Stimulated activated CD4-positive, alpha-beta T cell treated with anti-CD3 and anti-CD28 coated beads, TNF-alpha, amount 100 ng/mL, for 1 hour (primary cell): ENCODE measurements at places on chromosomes 2 and 18.
A peak's percentile ranks its signal among the peaks of the same experiment; 100 is the strongest.

DNA sequence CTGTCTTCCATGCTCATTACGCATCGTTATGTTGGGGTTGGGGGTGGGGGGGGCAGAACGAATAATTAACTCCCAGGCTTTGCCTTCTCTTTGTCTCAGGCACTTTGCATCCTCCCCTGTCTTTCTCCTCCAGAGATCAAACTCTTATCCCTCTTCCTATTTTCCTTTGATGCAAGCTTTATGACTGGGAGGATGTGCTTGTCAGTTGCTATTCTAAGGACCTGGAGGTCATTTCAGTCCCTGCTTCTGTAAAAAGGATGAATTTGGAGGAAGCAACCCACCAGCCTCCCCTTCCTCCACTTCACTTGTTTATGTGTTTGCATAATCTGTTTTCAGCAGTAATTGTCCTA lies 87.5 kb downstream of the ZCCHC2 start:
- DNase-seq = no peak

GRCh38 chr2:46589356-46589755 lies 110.0 kb downstream of the TMEM247 start:
- no peak for DNase-seq

DNA sequence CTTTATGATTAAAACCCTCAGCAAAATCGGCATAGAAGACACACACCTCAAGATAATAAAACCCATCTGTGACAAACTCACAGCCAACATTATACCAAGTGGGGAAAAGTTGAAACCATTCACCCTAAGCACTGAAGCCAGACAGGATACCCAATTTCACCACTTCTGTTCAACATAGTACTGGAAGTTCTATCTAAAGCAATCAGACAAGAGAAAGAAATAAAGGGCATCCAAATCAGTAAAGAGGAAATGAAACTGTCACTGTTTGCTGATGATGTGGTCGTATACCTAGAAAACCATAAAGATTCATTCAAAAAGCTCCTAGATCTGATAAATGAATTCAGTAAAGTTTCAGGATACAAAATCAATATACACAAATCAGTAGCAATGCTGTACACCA lies 16.4 kb upstream of the RPRD1A start:
- no peak for DNase-seq

DNA sequence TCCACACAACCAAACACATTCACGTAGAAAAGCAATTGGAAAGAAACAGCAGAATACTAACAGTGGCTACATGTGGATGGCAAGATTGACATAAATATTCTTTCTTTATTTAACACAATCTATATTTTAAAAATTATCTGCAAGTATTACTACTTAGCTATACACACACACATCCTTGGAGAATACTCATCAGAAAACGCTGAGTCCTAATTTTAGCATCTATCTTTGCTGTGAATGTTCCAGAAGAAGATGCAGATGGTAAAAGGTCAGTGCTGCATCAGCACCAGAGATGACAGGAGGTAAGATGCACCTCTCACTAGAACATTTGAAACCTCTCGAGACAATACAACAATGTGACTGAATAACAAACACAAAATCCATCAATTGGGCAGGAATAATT lies 148.5 kb downstream of the L3MBTL4 start:
- DNase-seq = no peak

- DNase-seq = no peak
Measured at GRCh38 chr2:224850081-224850480, 133.9 kb upstream of the CCDC195 start.

- no peak for DNase-seq
Measured at GRCh38 chr2:39649511-39649910, 16.2 kb upstream of the TMEM178A start.

GRCh38 chr18:43992741-43993140 lies 687.9 kb upstream of the SETBP1 start:
- no peak for DNase-seq

DNA sequence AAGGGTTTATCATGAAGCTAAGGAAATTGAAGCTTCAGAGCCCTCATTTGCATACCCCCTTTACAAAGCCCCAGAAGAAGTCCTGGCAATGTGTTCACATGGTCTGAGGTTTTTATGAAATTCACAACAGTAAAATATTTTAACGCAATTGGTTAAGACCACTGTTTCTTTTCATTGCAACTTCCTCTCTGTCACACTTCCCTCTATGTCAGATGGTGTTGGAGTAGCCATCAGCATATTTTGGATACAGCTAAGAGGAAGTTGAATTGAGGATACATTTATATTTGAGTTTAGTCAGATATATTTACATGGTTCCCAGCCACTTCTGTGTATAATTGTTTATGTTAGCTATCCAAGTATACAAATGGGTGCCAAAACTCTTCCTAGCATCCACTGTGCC lies 170.0 kb downstream of the TXNL1 start:
- no peak for DNase-seq

GRCh38 chr18:68960355-68960754 lies 162.5 kb downstream of the CCDC102B start:
- DNase-seq = no peak

- DNase-seq = no peak
Measured at GRCh38 chr2:197958592-197959150, 154.3 kb downstream of the PLCL1 start.

- DNase-seq = no peak
Measured at GRCh38 chr2:228675646-228676045, 494.2 kb upstream of the SPHKAP start.

DNA sequence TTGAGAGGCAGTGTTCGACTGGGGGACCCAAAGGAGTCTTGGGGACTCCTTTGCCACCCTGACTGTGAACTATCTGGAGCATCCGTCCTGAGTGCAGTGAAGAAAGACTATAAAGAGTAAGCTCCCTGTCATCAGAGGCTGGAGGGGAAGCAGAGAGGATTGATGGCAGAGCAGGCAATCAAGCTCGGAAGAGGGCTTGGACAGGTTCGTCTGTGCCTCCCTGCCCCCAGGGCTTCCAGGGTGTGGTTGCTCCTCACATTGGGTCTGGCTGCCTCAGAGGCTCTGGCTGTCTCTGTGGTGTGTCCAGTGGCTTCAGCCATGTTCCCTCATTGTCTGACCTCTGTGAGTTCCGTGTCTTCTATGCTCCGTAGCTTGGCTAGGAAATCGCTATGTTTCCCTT lies 13.8 kb upstream of the EN1 start:
- DNase-seq = no peak

DNA sequence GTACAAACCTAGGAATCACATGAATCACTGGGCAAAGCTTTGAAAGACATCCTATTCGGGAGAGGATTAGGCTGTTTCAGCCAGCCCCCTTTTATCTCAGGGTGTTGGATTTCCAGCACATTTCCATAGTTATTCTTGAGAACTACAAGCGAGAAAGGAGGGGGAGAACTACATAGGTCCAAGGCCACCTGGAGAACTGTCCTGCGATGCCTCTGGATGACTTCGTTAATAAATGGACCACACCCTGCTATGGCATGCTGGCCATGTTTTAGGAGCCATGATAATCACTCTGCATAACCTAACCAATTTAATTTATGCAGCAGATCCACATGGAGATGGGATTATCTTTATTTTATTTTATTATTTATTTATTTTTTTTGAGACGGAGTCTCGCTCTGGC lies 29.9 kb downstream of the RHBDD1 start:
- no peak for DNase-seq

DNA sequence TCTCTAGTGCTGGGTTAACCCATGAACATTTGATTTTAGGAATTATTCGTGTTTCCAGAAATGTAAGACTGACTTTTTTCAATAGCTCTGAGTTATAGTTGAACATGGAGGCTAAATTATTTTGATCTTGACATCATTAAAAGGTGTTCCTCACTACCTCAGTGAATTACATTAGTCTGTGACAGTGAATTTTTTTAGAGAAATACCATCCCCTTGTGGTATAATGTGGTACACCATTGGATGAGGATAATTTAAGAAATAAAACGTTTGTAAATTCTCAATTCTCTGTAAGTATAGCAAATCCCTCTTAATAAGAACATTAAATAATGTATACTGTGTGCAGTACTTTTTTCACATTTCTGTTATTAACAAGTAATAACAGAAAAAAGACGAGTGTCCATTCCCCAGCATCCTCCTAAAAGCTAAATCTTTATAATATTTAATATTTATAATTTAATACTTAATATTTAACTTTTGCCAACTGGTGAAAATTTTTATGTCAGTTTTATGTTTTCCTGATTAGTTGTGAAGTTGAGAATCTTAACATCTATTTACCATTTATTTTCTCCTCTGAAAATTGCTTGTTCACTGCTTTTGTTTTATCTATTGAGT lies 70.3 kb upstream of the CWC22 start:
- no peak for DNase-seq

DNA sequence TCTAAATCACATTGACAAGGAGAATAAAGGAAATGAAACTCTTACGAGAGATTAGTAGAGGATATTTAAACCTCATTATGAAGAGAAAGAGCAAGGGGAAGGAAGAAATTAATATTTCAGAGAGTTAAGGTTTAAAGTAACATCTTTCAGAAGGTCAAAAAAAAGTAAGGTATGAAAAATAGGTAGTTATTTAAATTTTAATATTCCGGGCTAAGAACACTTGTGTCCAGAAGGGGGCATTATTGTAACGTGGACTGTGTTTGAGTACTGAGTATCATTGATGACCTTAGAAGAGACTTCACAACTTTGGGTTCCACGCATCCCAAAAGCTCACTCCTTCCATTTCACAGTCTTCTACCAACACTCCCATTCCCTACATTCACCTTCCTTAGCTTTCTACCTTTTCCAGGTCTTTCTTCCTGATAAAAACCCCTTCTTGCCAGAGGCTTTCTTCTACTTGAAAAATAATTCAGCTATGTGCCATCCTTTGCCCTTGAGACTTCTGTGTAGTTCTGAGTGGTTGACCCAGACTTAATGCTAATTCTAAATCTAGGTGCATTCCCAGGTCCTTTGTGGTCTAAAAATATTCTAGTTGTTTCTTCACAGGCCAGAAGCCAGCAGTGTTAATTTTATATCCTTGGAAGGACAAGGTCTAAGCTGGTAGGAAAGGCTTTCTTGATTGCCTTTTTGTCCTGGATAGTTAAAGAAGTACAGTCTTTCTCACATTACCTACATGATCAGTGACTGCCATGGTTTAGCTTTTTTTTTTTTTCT lies 16.5 kb downstream of the DYNC1I2 start:
- no peak for DNase-seq

GRCh38 chr2:43221124-43221762 lies 5.2 kb downstream of the ZFP36L2 start:
- no peak for DNase-seq

DNA sequence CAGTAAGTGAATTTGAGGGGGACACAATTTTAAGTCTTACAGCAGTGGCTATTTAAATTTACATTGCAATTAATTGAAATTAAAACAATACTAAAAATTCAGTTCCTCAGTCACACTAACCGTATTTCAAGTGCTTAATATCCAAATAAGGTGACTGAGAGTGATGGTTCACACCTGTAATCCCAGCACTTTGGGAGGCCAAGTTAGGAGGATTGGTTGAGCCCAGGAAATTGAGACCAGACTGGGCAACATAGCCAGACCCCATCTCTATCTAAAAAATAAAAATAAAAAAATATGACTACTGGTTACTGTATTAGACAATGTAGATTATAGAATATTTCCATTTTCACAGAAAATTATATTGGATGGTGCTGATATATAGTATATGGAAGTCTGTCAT lies 79.0 kb downstream of the BMPR2 start:
- no peak for DNase-seq

GRCh38 chr2:23925702-23926289 lies 1.1 kb downstream of the ATAD2B start:
- DNase-seq = peak; percentile 13

- DNase-seq = no peak
Measured at GRCh38 chr2:38788306-38788705, 10.3 kb downstream of the GEMIN6 start.

- no peak for DNase-seq
Measured at GRCh38 chr2:73043276-73043675, 28.2 kb downstream of the SFXN5 start.

DNA sequence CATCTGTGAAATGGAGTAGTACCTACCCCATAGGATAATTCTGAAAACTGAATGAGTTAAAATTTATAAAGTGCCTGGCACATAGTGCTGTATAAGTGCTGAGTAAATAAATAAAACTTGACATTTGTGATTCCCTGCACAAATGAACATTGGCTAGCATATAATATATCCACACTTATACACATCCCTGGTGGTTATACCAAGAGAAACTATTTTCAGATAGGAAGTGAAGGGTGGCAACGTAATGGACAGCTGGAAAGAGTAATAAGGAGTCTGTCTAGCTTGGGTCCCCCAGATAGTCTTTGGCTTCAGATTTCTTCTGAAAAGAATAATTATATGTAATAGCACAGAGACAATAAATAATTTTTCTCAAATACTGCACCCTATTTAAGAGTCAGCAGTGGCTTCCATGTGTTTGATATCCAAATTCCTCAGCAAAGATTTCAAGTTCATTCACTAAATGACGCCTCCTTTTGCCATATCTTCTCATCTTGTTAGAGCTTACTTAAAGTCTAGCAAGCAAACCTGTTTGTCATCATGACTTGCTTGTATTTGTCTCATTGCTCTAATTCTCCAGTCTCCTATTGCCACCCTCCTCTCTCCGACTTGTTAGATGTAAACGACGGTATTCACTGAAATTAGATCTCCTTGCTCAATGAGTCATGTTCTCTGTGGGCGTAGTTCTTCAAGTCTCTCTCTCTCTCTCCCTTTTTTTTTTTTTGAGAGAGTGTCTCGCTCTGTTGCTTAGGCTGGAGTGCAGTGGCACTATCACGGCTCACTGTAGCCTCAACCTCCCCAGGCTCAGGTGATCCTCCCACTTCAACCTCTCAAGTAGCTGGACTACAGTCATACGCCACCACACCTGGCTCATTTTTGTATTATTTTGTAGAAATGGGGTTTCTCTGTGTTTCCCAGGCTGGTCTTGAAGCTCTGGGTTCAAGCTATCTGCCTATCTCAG lies 8.7 kb upstream of the ADGRF3 start:
- no peak for DNase-seq

GRCh38 chr2:30421604-30422443 lies 25.2 kb upstream of the LCLAT1 start:
- no peak for DNase-seq

DNA sequence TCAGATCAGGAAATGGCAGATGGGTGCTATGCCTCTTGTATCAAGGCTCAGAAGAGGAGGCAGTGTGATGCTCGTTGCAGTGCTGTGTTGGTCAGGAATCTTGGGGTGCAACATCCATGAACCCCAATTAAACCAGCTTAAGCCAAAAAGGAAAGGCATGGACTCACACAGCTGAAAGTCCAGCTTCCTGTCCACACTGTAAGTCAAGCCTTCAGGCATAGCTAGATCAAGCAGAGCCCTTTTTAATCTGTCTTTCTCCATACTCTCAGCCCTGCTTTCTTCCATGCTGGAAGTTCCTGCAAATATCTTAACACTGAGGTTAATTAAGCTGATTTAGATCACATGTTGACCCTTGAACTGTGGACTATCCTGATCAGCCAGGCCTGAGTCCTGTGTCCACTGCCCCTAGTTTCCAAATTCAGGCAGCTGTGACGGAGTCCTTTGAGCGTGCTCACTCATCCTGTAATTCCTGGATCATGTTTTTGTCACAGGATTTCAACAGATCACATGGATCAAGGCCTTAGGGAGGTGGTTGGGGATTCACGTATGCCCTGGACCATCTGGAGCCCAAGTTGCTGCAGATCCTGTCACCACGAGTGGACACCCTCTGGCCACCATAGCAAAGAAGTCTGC lies 4.5 kb upstream of the C2orf74 start:
- DNase-seq = no peak
